Immature natural killer cell (primary cell): ENCODE measurements at places on chromosomes 5 and 9.

DNA sequence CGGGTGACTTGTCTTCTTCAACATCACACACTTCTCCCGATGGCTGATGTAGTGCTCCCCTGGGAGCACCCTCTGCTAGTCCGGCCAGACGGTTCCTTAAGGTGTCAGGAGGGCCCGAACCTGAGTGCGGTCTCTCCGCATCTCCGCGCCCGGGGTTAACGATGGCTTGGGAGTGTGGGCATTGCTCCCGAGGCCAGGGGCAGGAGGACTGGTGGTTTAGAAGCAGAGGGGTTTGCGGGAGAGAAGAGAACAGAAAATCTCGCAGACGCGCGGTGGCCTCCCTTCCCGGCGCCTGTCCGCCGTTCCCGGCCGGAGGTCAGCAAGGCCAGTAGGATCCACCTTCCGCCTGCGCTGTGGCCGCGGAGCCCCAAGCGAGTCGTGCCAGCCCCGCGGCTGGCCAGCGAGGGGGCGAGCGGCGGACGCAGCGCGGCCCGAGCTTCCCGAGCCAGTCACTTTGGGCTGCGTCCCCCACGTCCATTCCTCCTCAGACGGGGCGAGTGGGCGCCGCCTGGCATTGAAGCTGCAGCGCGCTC, 700 bp downstream of the CDO1 start:
- DNase-seq: no peak

GRCh38 chr9:96219026-96219899, 82.7 kb downstream of the HSD17B3 start:
- DNase-seq: peak; percentile 57

DNA sequence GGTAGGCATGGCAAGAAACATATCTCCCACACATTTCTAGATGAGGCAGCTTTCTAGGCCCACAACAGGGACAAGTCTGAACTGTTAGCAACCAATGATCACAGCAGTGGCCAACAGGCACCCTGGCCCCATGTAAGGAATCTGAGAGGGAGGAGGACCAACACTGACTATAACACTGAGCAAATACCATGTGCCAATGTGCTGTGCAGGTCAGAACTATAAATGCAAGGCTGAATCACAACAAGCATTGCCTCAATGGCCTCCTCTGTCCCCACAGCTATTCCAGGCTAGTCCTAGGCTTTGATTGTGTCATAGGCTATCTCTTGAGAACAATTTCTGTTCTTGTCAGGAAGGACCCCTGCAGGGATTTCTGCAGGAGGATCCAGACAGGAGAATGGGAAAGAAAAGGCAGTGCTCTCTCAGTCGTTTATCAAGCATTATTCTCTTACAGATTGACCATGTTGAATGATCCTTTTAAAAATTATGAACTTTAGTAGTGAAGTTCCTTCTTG, 221.2 kb downstream of the TLE1 start:
- no peak for DNase-seq

DNA sequence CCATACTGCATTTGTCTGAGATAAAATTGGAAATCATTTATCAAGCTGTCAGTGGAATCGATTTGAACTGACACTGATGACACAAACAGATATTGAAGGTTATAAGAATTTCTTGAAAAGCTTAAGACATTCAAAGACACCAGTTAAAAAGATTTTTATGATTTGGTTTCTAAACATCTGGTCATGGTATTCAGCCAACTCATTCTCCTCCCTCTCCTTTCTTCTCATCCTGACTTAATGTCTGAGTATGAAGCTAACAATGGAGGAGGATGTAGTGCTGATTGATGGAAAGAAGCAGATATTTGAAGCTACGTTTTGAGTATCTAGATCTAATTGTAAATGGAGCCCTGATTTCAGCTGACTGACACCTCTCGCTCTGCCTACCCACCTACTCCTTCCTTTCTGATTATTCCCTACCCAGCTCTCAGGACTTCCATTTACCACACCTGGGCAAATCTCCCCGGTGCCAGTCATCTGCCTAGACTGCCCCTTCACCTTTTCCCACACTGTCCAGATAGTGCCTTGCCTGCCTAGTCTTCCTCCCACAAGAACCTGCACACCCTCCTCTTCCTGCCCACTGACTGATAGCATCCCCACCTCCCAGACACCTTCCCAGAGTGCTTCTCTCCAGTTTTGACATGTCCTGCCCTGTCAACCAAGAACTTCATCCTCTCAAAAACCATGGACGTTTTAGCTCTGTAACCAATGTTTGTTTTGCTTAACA, 20.7 kb upstream of the LIFR start:
- DNase-seq: no peak

- no peak for DNase-seq
These were observed 199.8 kb downstream of the LRRC70 start for GRCh38 chr5:62778316-62779009.

DNA sequence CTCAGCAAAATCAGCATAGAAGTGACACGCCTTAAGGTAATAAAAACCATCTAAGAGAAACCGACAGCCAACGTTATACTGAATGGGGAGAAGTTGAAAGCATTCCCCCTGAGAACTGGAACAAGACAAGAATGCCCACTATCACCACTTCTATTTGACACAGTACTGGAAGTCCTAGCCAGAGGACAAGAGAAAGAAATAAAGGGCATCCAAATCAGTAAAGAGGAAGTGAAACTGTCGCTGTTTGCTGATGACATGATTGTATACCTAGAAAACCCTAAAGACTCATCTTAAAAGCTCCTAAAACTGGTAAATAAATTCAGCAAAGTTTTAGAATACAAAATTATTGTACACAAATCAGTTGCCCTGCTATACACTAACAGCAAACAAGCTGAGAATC, 393.3 kb downstream of the KIF4B start:
- no peak for DNase-seq

GRCh38 chr9:419571-420171, 205.0 kb downstream of the DOCK8 start:
- DNase-seq: no peak

DNA sequence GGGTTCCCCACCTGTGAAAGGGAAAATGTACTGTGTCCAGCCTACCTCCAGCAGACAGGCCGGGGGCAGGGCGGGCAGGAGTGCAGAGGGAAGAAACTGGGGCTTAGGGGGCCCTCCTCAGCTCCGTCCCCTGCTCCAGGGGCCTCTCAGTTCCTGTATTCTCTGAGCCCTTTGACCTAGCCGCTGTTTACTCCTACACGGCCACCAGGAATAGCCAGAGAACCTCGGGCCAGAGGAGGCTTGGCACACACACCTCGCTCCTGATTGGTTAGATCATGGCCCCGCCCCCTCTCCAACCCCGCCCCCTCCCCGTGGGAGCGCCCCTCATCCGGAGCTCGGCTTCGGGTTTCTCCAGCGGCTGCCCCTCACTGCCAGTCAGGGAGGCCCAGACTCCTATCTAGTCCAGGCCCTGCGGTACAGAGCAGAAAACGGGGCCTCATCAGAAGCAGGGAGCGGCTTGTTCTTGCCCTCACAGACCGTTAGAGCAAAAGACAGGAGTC, 2.2 kb downstream of the ST6GALNAC6 start:
- DNase-seq: peak; percentile 34

DNA sequence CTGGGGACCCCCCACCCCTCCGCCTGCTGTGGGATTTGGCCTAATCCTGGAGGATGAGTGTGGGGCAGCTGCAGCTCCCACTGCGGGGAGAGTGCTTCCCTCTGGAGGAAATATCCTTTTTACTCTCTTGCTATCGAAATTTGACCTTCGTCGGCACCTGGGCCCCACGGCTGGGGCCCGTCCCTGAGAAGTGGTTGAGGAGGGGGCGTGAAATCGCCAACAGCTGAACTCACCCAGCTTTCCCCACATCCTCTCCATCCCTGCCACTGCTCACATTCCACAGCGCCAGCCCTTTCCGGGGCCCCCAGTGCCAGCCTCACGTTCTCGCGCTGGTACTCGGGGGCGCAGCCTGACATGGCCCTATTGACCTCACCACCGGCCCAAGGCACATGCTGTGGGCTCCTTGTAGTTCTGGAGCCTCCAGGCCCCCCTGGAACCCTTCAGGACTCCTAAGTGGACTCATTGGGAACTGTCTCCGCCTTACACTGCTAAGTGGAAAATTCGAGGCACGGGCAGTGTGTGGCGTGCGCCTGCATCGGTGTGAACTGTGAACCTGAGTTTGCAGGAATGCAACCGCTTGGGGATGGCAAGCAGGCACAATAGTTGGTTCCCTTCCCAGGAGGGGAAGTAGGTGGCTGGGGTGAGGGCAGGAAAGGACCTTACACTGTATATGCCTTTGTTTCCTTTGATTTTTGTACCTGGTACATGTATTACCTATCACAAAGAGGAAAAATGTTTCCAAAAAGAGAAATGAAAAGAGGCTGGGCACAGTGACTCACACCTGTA, 19.2 kb downstream of the FGFR4 start:
- DNase-seq: no peak

- no peak for DNase-seq
These were observed 178.9 kb upstream of the SPEF2 start for GRCh38 chr5:35438786-35439185.

GRCh38 chr5:177350776-177351391, 584 bp downstream of the LMAN2 start:
- DNase-seq: no peak

GRCh38 chr9:110338143-110338542, 480 bp upstream of the TXNDC8 start:
- no peak for DNase-seq

- no peak for DNase-seq
These were observed 30.6 kb downstream of the SYK start for GRCh38 chr9:90832261-90832660.

DNA sequence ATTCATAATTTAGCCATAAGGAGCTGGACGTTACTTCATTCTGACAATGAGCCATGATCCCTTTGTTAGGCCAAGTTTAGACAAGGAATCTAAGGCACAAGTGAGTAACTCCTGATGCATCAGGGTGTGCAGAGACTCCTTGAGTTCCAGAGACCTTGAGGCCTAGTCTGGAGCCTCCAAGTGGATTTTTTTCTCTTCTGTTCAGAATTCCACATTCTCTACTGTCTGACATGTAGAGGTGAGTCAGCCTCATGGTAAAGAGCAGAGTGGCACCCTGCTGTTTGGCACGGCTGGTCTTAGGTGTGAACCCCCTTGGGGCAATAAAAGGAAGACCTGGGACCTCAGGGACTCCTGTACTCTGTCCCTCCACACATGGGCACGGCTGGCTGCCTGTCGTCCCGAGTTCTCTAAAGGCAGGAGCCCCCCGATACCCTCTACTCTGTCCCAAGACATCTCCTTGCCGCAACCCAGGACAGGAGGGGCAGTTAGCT, 22.0 kb upstream of the TGFBI start:
- DNase-seq: no peak

DNA sequence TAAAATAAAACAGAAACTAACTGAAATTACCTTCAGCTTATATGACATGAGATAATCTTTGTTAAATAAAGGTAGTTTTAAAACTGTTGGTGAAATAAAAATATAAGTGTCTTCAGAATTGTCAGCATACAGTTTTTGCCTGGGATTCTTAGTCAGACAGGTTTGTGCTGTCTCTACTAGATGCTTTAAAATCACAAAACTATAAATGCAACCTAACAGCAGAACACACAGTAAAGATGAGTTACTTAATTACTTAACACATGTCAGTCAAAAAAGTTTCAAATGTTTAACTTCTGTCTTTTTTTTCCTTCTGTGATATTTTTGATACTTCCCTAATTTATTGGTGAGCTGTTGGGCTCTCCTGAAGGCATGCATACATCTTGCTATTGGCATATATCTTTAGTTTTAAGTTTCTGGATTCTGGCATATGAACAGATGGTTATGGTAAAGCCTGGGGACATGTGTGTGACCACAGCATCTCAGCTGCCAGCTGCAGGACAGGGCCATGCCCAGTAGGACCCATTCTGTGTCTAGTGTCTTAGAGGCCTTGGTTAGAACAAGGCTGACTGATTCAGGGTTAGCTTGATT, 231.1 kb upstream of the NUDT12 start:
- DNase-seq: no peak

DNA sequence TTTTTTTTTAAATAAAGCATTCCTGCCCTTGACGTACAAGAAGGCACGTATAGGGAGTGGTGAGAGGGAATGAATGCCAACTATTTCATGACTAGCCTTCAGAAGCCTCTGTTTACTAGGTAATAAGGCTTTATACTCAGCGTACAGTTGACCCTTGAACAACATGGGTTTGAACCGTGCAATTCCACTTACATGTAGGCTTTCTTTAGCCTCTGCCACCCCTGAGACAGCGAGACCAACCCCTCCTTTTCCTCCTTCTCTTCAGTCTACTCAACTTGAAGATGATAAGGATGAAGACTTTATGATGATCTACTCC, 22.5 kb downstream of the CDC42SE2 start:
- DNase-seq: no peak

- no peak for DNase-seq
These were observed 62.4 kb downstream of the MAT2B start for GRCh38 chr5:163567811-163568210.

- DNase-seq: no peak
These were observed 195.6 kb downstream of the DEPDC1B start for GRCh38 chr5:60504342-60504741.

- DNase-seq: no peak
These were observed 12.5 kb upstream of the NOTCH1 start for GRCh38 chr9:136558373-136558772.
